Stimulated activated CD8-positive, alpha-beta memory T cell treated with anti-CD3 and anti-CD28 coated beads, Interleukin-15, amount 100 ng/mL, for 48 hours (primary cell): ENCODE measurements at places on chromosomes 2 and 18.

- DNase-seq, result no peak
Observed at GRCh38 chr18:32542221-32542798, 71.6 kb upstream of the GAREM1 start.

GRCh38 chr18:5419030-5419429 is 123.5 kb upstream of the ZBTB14 start:
- no peak for DNase-seq

- no peak for DNase-seq
Observed at GRCh38 chr18:45521777-45522176, 93.5 kb upstream of the SLC14A2 start.

GRCh38 chr2:17149945-17150344 is 368.3 kb downstream of the RAD51AP2 start:
- DNase-seq, result no peak

DNA sequence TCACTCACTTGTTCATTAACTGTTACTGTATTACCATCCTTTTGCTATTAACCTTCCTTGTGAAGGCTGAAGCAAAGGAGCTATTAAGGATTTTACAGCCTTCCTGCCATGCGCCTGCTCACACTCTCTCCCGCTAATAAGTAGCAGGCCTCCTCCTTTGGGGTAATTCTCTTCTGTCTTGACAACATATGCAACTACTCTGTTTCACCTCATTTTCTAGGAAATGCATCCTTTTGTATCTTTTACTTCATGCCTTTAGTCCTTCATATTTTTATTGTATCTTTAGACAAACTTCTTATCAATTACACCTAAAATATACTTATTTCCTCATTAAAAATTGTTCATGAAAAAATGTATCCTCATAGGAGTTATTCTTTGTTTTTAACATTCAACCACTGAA is 434.9 kb upstream of the LYPD1 start:
- no peak for DNase-seq

- no peak for DNase-seq
Observed at GRCh38 chr2:156800781-156801361, 364.7 kb downstream of the GPD2 start.

DNA sequence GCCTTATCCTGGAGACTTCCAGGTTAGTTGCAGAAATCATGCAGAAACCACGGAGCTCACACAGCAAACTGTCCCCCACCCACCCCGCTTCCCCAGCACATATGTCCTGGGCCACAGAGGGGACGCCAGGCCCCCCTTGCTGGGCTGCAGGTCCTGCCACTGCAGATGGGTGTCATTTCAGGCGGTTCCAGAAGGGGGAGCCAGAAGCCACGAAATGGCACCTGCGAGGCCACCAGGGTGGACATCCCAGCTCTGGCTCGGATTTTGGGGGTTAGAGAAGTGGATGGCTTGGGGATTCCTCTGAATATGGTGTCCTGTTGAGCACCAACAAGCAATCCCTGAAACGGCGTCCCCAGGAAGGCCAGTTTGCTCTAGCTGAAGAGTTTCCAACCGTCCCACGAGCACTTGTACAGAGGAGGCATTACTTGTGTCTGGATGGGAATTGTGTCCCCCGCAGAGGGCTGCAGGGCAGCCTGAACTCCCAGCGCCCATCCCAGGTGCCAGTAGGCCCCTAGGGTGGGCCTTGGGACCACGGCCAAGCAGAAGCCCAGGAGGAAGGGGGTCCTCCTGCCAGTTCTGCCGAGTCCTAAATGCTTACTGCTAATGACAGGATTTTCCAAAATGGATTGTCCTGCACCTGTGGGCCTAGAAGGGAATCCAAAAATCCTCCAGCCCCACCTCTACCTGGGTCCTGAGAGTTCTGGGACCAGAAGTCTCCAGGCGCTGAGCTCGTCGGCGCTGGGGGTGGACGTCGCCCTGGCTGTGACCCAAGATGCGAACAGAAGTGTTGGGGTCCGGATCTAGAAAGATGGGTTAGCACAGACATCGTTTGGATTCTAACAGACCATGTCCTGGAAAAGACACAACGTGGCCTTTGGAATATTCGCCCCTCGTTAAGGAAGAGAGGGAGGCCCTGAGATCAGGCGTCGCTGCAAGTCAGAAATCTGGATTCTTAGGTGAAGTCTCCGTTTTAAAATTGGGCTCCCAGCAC is 14.6 kb upstream of the NFATC1 start:
- DNase-seq, result no peak

- DNase-seq, result no peak
Observed at GRCh38 chr18:12491611-12492435, 84.1 kb downstream of the PRELID3A start.

DNA sequence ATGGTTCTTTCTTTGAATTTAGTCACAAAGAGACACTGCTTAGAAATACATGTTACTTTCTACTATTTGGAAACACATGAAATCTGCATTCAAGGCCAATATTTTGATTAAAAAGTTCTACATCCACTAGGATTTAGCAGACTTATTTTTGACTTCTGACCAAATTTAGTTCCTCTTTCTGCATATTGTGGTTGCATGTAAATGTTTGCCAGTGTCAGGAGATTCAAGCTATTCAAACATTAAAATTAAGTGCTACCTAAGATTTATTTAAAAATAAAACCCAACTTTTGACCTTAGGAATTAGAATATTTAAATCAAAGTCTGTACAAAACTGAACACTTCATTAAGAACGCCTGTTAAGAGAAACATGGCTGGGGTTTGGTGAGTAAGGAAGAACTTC is 891.1 kb downstream of the CPS1 start:
- no peak for DNase-seq

DNA sequence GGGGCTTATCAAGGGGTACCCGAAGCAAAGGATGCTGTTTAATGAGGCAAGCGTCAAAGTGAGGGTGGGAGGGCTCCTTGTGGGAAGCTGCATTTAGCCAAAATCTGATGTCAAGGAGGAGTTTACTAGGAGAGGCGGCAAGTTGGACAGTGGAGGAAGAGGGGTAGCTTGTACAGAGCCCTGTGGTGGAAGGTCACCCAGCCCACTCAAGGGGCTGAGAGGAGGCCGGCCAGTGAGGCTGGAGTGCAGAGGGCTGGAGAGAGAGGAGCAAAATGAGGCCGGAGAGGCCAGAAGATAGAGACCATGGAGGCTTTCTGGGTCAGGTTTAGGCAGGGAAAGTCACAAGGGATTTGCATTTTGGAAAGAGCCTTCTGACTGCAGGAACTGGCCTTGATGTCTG is 49.5 kb downstream of the ASB1 start:
- DNase-seq, result no peak

- DNase-seq, result no peak
Observed at GRCh38 chr2:175396696-175397095, 215.2 kb upstream of the ATP5MC3 start.

GRCh38 chr2:45287045-45287444 is 277.8 kb upstream of the SIX2 start:
- DNase-seq, result no peak

GRCh38 chr18:9757827-9758621 is 49.9 kb downstream of the RAB31 start:
- no peak for DNase-seq

DNA sequence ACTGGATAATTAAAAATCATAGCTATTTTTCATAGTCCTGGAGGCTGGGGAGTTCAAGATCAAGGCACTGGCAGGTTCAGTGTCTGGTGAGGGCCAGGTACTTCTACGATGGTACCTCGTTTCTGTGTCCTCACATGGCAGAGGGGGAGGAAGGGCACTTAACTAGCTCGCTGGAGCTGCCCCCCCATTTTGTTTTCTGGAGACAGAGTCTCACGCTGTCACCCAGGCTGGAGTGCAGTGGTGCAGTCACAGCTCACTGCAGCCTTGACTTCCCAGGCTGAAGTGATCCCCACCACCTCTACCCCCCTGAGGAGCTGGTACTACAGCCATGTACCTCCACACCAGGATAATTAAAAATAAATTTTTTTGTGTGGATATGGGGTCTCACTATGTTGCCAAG is 40.3 kb downstream of the ASB1 start:
- no peak for DNase-seq

GRCh38 chr2:11203480-11203879 is 48.2 kb downstream of the SLC66A3 start:
- no peak for DNase-seq

- DNase-seq, result no peak
Observed at GRCh38 chr2:134416637-134417036, 162.8 kb downstream of the MGAT5 start.

DNA sequence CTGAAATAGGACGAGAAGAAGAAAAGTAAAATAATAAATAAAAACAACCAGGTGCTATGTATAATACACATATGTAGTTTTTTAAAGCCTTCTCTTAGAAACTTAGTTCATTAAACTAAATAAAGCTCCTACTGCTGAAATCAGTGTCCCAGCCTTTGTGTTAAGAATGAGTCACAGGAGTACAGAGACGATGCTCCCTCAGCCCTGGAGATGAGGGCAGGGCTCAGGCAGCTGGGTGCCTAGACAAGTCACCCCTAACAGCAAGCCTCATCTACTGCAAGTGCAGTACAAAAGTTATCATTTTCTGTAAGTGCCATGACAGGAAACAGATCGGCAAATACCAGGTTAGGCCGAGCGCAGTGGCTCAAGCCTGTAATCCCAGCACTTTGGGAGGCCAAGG is 18.2 kb downstream of the KIDINS220 start:
- no peak for DNase-seq

GRCh38 chr2:49914281-49914680 is 760.0 kb upstream of the FSHR start:
- no peak for DNase-seq

GRCh38 chr2:217462121-217462520 is 540.7 kb downstream of the TNS1 start:
- DNase-seq, result no peak

GRCh38 chr18:80168982-80169381 is 59.9 kb downstream of the ADNP2 start:
- DNase-seq, result no peak

- no peak for DNase-seq
Observed at GRCh38 chr2:97723156-97724072, 10.0 kb downstream of the ZAP70 start.

DNA sequence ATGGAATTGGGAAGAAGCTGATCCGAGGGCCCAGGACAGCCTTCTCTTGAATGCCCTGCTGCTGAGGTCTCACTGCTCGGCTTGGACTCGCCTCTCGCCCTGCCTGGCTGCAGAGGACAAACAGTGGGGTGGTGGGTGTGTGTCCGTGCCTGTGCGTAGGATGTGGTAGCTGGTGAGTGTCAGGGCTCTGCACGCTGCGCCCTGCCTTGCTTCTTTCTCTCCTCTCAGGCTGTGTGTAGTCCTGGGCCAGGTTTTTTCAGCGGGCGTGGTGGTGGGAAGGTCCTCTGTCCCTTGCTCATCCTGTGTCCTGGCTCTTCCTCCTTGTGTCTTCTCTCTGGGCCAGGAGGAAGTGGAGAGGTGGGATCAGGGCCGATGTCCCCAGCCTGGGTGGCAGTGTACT is 44.8 kb downstream of the RRM2 start:
- no peak for DNase-seq

- DNase-seq, result no peak
Observed at GRCh38 chr2:55010915-55011314, 39.3 kb downstream of the RTN4 start.

- DNase-seq, result no peak
Observed at GRCh38 chr2:39308778-39309177, 65.0 kb upstream of the CDKL4 start.

GRCh38 chr2:44715671-44716081 is 225.8 kb upstream of the SIX3 start:
- no peak for DNase-seq

DNA sequence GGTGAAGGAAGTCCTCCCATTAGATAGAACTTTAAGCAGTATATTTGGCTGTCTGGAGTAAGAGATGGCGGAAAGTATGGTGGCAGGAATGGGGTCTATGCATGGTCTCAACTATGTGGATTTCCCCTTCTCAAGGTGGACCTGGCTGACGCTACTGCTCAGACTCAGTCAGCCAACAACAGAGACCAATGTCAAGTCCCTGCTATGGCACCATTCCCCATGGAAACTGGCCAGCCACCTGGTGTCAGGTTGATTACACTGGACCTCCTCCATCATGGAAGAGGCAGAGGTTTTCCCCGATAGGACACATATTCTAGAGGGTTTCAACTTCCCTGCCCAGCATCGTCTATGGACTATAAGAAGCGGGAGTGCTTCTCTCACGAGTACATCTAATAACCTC is 8.6 kb upstream of the FAHD2A start:
- DNase-seq, result no peak

- peak; percentile 52 for DNase-seq
Observed at GRCh38 chr18:77124452-77124922, 8.1 kb downstream of the MBP start.

DNA sequence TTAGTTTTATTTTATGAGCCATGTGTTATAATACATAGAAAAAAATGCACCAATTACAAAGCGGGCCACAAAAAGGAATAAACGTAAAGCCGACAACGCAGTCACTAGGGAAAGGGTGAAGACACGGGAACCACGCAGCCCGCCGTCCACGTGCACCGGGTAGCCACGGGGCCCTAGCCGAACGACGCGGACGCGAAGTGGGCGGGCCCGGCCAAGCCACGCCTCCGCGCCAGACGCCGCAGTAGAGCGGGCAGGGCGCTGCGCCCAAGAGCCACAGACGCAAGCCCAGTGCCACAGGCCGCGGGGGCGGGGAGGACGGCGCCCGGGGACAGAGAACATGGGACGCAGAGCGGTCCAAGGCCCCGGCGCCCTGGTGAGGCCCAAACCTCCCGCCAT is at the start of gene DUSP28:
DUSP28 (plus strand) TSS at position 274 of the 396 bp plus-strand sequence. CDS start 328 bp downstream, outside the sequence.
- peak; percentile 92 for DNase-seq

- no peak for DNase-seq
Observed at GRCh38 chr2:101893681-101894381, 97.9 kb upstream of the IL1R2 start.

GRCh38 chr2:185372188-185372587 is 366.4 kb upstream of the FSIP2 start:
- DNase-seq, result no peak

GRCh38 chr2:65049010-65049639 is 7.1 kb upstream of the CEP68 start:
- DNase-seq, result no peak

DNA sequence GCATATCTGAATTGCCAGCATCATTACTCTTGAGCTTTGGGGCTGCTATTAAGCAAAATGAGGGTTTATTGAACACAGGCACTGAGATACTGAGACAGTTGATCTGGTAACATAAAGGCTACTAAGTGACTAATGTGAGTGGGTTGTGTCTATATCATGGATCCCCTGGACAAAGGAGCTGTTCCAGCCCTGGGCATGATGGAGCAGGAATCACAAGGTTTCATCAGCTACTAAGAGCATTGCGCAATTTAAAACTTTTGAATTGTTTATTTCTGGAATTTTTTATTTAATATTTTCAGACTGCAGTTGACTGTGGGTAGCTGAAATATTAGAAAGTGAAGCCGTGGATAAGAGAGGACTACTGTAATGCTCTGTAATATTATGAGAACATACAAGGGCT is 73.5 kb downstream of the MGAT5 start:
- no peak for DNase-seq

- DNase-seq, result no peak
Observed at GRCh38 chr18:59835605-59836379, 64.0 kb upstream of the PMAIP1 start.
